ENCODE measurements at places on chromosomes 16 and 17.
A peak's percentile ranks its signal among the peaks of the same experiment; 100 is the strongest.

DNA sequence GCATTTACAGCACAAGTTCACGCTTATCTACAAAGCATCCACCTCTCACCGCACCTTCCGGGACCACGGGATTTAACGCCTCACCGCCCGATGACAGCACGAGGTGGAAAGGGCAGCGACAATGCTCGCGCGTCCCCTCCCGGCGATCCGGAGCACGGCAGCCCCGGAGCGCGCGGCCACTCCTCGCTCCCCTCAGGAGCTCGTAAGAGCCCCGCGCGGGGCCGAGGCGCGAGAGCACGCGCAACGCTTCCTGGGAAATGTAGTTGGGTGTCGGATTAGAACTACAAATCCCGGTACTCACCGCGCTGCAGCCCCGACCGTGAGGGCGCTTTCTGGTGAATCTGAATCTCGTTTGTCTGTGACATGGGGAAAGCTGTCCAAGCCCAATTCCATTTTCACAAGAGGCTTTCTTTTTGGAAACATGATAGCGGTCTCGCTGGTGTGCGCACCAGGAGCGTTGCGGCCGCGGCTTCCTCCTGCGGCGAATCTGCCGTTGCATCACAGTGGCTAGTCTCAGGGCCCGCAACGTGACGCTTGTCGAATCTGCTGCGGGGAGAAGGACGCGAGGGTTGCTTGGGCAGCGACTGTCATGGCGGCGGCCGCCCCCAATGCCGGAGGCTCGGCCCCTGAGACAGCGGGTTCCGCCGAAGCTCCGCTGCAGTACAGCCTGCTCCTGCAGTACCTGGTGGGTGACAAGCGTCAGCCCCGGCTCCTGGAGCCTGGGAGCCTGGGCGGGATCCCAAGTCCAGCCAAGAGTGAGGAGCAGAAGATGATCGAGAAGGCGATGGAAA, at the start of gene TIMM22:
Gene TIMM22, plus strand, starts transcription at position 576 of the 791 bp plus-strand sequence. Its CDS starts 14 bp downstream, at position 590.
- peak; percentile 95 for DNase-seq

DNA sequence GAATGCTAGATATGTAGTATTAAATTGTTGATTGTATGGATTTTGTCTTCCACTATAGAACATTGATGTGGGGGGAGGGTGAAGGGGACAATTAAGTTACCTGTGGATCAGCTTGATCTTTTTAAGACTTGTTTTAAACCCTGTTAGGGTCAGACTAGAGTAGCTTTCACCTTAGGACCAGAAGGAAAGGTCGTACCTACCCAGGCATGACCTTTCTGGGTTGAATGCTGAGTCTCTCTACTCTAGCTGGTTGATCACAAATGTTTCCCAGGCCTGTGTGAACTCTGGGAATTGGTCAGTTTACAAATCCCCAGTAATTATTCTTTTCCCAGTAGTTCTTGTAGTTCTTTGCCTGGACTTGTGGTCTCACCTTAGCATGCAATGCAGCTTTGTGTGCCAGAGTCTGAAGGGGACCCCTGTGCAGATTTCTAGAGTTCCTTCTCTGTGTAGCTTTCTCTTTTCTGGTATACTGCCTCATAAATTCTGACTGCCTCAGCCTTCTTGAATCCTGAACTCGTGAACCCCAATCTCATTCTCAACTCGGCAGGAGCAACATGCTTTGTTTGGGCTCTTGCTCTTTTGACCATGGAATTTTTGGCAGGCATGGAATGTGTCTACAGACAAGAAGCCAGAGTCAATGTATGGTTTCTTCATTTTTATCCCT, 54.1 kb downstream of the VMP1 start:
- DNase-seq, result no peak

- DNase-seq, result no peak
Measured at GRCh38 chr16:72060405-72060804, 2.6 kb upstream of the HPR start.

DNA sequence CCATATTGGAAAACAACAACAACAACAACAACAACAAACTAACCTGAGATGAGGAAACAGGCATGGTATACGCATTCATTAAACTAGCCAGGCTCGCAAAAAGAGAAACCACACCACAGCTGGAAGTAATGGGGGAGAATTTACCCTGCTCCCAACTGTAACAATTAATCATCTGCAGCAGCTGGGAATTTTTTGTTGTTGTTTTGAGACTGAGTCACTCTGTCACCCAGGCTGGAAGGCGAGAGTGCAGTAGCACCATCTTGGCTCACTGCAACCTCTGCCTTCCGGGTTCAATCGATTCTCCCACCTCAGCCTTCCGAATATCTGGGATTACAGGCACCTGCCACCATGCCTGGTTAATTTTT, 16.3 kb downstream of the PRPSAP1 start:
- DNase-seq, result no peak

All from left hindlimb (tissue), 1 donor.